ENCODE measurements at places on chromosomes 2 and 18. TPM values are rescaled to one million over a fixed set of nuclear protein-coding genes. Genes with fewer than 3 reads are reported as not detected.

FEV gene
- total RNA-seq = not detected

GRCh38 chr2:195759877-195760276 is 102.9 kb downstream of the SLC39A10 start:
- DNase-seq = no peak

ACTG2 gene
- total RNA-seq = not detected

DNA sequence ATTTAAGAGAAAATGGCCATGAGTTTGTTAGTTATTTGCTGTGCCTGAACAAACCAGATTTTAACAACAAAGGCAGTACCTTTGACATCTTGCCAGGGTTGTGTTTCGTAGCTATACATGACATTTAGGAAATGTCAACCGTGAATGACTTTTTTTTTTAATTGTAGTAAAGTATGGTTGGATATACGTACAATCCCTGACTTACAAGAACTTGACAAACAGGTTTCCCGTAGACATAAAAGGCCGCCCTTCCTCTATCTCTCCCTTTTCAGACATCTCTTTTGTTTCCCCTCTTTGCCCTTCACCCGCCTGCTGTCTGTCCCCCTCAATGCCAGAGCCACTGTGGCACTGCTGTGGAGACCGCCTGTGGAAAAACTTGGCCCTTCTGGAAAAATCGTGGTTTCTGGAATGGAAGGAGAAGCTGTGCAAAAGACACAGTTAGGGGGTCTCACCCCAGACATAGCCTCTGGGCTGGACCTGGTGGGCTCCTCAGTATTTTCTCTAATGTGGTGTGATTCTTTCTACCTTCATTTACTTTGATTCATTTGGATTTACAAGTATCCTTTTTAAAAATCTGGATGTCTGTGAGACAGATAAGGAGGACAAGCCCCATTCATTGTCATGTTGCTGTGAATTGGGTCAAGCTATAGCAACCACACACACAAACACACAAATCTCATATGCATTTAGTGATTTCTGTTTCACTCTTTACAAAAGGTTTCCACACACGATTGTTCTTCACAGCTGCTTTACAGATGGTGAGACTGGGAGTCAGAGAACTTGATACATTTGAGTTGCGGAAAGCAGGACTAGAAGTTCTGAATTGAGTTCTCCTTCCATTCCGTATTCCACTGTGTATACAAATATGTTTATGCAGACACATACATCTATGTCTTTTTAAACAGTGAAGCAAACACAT is 48.6 kb downstream of the SPATS2L start:
- DNase-seq = no peak

DNA sequence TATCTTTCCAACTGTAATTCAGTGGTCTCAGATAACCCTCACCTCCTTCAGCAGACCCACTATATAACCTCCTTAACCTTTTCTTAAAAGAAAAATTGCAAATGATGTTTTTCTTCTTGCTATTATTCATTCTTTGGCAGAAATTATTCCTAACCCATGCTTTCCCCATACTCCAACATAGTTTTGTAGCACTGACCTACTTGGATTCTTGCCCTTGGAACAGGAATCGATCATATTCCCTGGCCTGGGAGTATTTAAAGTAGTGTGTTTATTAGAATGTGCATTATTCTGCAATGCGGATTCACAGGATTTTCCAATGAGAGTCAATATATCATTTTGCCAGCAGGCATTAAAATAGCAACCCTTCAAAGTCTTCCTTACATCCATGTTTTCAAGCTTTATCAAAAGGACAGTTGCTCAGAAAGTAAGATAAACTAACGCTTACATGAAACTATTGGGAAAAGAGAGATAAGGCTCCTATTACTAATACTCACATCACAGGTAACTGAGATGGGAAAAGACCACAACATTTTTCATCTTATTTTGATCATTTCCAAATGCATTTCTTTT is 37.4 kb downstream of the CHN1 start:
- no peak for DNase-seq

- no peak for DNase-seq
Observed at GRCh38 chr18:59132810-59133465, 6.7 kb upstream of the SEC11C start.

DNA sequence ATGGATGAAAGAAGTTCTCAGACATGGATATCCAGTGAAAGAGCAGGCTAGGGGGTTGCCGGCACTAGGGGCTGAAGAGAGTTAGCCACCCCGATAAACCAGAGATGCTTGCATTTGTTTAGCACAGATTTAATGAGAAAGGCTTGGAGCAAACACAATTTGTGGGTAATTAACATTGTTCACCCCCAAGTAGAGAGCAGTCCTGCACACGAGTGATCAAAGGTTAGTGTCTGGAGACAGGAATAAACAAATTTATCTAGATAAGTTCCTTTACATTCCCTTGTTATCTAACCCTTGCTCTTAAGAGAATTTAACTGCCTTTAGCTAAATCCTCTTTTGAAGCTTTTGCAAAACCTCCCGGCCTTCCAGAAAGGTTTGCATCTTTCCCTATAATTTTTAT is 23.9 kb downstream of the HTR2B start:
- DNase-seq = no peak

DNA sequence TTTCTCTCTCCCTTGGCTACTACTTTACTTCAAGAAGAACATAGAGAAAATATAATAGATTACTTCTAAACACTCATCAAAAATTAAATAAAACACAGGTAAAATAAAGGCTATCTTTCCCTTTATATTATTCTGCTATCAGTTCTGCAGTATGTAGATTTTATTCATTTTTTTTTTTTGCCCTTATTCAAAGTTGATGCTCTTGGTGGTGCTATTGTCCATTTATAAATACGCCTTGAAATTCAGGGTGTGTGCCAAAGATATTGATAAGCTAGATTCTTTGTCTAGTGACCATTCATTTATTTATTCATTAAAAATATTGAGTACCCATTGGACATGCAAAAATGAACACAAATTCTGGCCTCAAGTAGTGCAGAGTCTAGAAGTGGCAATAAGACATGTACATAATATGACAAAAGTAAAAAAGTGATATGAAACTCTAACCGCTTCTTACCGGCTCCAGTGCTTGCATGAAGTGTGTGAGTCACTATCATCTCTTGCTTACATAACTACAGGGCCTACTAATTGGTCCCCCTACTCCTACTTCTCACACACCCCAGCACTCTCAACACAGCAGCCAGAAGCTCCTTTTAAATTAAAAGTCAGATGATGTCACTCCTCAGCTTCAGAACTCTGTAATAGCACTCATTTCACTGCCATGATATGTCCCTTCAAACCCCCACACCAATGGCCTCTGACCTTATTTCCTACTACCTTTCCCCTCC is 208.3 kb upstream of the FANCL start:
- no peak for DNase-seq

- no peak for DNase-seq
Observed at GRCh38 chr2:58527647-58528046, 286.5 kb upstream of the FANCL start.

GRCh38 chr2:144370937-144371584 is 148.9 kb downstream of the ZEB2 start:
- no peak for DNase-seq

- no peak for DNase-seq
Observed at GRCh38 chr2:172949522-172949921, 126.1 kb upstream of the MAP3K20 start.

RPRD1A gene
- total RNA-seq = 33.4 TPM

DNA sequence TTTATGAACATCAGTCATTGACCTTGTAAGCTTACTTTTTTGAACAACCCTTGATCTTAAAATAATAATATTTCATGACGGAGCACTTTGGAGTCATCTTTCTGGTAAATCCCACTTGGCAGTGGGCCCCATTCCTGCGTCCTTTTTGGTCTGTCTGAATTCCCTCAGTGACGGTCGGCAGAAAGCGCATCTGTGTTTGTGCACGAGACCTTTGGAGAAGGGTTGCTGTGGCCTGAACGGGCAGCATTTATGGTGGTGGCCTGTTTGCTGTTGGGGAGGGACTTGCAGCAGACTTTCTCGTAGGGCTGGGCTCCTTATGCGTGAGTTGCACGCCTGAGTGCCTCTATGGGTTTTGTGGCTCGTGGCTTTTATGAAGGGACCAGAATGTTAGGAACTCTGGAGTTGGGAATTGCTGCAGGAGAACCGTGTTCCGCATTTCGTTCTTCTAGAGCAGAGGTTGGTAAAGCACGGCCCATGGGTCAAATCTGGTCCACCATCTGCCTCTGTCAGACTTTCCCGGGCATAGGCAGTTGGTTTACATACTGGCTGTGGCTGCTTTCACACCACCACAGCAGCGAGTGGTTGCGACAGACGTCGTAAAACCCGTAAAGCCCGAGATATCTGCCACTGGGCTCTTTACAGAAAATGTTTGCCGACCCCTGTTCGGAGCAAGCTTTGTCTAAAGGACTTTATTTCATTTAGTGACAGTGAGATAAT is 30.8 kb downstream of the LPIN1 start:
- no peak for DNase-seq

RNF152 gene
- total RNA-seq = not detected

SCN2A gene
- 0.21 TPM for total RNA-seq

GRCh38 chr2:144780983-144781382 is 261.1 kb upstream of the ZEB2 start:
- no peak for DNase-seq

- DNase-seq = no peak
Observed at GRCh38 chr2:190069936-190070696, 7.6 kb upstream of the MSTN start.

DNA sequence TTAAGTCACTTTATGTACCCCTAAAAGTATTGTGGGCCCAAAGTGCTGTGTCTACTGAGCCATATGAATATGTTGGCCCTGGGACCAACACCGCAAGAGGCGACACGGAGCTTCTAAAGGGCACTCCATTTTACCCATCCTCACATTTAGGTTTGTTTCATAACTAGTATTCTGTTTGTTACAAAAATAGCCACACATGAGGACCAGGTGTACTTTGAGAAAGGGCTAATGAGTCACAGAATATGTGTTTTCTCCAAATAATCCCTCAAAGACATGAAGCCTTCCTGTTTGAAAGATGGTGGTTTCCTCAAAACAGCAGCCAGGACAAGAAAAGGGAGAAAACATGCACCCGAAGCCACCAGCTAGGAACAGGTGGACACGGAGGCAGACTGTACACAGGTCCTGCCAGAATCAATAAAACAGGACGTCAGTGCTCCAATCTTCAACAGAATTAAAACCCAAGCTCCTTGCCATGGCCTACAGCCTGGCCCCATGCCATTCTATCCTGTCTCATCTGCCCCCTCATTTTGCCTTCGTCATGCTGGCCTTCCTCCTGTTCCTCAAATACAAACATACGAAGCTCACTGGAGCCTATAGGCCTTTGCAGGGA is 21.8 kb upstream of the GRB14 start:
- no peak for DNase-seq

GRCh38 chr2:20880221-20880771 is 57.4 kb upstream of the LDAH start:
- no peak for DNase-seq

GRCh38 chr2:40740419-40740818 is 288.5 kb upstream of the SLC8A1 start:
- DNase-seq = no peak

DNA sequence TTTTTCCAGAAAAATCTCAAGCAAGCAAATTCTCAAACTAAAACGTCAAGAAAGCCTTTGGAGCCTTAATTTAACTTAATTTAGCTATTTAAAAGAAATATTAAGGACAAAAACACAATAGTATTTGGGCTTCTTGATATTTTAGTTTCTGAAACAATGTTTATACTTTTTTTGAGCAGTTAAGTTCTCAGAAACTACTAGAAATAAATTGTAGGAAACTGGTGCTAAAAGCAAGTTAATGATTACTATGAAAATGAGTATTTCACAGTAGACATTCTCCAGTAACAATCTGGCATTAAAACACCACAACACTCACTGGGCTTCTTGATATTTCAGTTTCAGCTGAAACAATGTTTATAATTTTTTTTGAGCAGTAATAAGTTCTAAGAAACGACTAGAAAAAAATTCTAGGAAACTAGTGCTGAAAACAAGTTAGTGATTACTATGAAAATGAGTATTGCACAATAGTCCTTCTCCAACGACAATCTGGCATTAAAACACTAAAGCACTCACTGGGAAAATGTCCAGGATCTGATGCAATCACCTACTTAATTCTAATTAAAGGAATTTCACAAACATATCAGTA is 45.1 kb downstream of the TRAK2 start:
- DNase-seq = no peak

FABP1 gene
- total RNA-seq = not detected

- DNase-seq = no peak
Observed at GRCh38 chr2:124776332-124776731, 751.2 kb downstream of the CNTNAP5 start.

GRCh38 chr2:133780099-133780996 is 212.1 kb upstream of the NCKAP5 start:
- DNase-seq = peak; percentile 43

FOXD4L1 gene
- total RNA-seq = 0.23 TPM

DNA sequence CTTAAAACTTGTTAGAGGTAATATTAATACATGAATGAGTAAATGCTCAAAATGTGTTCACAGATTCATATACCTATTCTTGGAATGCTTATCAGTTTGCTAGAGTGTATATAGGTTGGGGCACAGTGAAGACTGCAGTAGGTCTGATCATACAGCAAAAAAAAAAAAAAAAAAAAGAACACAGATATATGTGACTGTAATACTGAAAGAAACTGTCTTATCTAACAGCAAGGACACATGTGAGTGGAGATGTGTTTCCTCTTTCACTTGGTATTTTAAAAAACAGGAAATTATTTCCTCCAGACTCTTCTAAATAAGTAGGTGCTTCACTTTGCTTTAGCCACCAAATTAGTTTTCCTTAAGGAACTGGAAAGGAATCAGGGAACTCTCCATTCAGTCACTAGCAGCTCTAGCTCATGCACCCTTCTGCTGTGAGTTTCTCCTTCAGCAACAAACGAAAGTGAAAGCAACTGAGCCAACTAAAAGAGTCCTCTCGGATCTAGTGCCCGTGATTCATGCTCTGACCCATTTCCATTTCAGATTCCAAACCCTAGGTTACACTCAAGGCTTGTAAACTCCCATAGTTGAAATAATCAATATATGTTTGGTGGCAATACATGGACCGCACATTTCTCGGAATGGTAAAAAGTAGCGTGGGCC is 98.5 kb downstream of the DSEL start:
- peak; percentile 46 for DNase-seq

DNA sequence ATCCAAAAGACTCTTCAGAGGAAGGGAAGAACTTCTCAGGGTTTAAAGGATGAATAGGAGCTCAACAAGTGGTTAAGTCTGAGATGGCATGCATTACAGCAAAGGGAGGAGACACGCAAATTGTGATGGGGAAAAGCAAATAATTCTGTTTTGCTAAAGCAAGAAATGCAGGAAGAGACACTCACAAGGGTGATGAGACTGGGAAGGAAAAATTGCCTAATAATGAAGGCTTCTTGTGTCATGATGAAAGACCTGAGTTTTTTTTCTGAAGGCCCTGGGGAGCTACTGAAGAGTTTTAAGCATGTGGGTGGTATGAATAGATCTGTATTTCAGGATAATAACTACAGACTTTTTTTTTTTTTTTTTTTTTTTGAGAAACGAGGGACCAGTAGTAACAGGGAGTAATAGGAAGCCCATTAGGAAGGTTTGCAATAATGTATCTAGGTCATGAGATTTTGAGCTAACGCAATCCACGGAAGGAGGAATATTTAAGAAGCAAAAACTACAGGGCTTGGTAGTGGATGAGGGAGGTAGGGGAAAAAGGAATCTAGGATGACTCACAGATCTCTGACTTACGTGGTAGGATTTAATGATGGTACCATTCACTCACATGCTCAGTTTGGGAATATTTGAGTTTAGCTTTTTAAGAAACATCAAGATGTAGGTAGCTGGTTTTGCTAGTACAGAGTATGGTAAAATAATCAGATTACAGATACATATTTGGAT is 16.0 kb upstream of the SERPINB3 start:
- no peak for DNase-seq
